Stimulated activated CD4-positive, alpha-beta T cell treated with anti-CD3 and anti-CD28 coated beads, Interleukin-1b, Interleukin-23, amount 100 ng/mL, for 48 hours (primary cell): ENCODE measurements at places on chromosomes 7 and 10.
A peak's percentile ranks its signal among the peaks of the same experiment; 100 is the strongest.

DNA sequence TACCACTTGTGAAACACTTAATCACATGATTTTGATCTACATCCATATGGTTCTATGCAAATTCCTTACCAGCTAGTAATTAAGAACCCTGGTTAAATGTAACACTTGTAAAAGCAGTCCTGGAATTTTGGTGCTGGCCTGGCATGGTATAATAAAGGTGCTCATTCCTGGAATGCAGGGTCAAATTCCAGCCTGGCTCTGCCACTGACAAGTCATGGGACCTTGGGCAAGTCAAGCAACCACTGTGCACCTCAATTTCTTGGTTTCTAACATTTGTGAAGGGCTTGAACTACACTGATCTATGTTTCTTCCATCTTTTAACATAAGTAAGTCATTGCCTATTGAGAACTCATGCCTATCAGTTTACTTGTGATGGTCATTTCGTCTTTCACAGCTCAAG is 91.9 kb upstream of the PIK3CG start:
- DNase-seq, result no peak

- DNase-seq, result peak; percentile 63
Measured at GRCh38 chr10:75187961-75188426, 22.6 kb upstream of the VDAC2 start.

DNA sequence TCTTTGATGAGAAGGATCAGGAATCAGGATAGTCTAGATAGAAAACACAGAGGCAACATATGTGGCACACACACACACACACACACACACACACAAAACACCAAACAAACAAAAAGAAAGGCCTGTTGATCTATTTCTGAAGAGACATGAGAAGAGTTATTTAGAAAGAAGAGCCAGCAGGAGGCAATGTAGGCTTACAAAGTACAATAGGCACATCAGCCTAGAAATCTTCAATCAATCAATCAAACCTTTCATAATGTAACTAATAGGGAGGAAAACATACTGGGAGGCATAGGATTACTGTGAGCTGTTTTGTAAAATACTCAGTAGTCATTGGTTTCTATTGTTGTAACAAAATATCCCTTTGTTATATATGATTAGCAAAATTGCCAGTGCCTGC is 47.3 kb upstream of the TES start:
- no peak for DNase-seq

GRCh38 chr7:133822001-133822641 is 305.0 kb upstream of the LRGUK start:
- DNase-seq, result no peak

DNA sequence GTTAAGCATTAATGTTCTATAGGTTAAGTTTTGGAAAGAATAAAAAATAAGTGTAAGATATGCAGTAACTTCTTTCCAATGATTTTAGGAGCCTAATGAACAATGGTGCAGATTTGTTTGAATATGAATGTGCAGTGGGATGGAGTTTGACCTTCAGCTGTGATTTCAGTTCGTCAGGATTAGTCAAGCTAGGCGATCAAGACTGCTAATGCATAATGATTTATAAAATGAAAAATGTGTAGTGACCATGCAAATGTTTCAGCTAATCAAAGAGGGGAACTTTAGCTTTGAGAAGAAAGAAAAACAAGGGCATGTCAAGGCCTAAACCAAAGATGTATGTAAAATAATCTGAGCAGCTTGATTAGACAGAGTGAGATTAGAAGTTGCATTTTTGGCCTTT is 208.5 kb downstream of the FOXP2 start:
- no peak for DNase-seq

- no peak for DNase-seq
Measured at GRCh38 chr10:47079204-47079580, 168.0 kb downstream of the PTPN20 start.

GRCh38 chr7:195010-195829 is 2.8 kb downstream of the FAM20C start:
- no peak for DNase-seq

DNA sequence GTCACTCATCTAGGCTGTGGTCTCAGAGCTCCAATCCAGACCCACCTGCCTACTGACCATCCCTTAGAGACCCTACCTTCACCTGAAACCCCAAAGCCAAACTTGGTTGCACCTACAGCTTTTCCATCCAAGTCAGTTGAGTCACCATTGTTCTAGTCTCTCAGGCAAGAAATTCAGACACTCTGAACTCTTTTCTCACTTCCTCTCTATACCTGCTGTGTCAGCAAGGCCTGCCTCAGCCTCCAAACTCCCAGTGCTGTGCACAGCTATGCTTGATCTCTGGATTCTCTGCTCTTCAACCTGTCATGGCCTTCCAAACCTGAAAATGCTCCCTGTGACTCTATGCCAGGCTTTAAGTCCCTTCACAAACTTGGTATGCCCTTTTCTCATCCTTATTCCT is 47.4 kb upstream of the MTURN start:
- no peak for DNase-seq

GRCh38 chr7:490461-491291 is 29.0 kb downstream of the PDGFA start:
- DNase-seq, result no peak

DNA sequence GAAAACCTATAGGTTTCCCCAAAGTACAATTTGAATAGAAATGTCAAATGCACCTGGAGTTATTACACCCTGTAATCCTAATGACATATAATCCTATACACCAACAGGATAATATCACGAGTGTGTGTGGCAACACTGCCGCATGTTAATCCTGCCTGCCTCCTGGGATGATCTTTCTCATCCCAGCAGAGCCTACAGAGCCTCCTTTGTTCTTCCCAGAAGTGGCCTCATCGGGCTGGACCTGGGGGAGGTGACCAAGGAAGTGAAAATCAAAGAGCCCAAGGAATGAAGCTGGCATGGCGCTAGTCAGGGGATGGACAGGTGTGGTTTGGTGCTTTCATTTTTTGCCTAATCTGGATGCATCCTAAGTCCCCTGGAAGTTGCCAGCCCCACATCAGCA is 29.5 kb upstream of the LEP start:
- no peak for DNase-seq

DNA sequence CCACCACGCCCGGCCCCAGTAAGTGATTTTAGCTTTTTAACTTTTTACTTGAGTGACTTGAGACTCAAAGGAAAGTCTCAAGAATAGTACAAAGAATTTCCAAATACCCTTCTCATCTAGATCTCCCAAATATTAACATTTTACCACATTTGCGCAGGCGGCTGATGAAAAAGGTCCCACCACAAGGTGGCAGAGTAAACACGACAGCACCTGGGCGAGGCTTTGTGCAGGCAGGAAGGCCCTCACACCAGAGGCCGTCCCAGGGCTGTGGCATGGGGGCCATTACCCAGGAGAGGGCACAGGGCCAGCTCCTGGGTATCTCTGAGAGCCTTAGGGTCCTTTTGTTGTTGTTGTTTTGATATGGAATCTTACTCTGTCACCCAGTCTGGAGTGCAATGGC is 50.0 kb upstream of the WIPI2 start:
- DNase-seq, result peak; percentile 16

- DNase-seq, result no peak
Measured at GRCh38 chr7:15675379-15675778, 11.1 kb downstream of the MEOX2 start.

GRCh38 chr7:155734445-155734809 is 77.8 kb downstream of the SHH start:
- no peak for DNase-seq

DNA sequence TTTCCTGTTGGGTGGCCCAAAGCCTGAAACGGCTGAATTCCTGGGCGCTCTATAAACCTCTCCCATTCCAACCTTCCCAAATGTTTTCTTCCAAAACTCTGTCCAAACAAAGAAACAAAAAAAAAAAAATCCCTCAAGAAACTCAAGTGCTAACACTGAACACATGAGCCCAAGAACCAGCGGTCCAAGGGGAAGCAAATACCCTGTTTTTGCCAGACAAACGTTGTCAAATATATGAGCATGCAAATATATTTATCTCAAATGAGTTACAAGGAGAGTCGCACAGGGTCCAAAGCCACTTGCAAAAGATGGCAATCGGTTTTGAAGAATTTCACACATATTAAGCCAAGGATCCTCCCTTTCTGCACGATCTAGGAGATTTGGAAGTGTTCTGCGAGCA is 23.3 kb upstream of the EMX2 start:
- DNase-seq, result no peak

- no peak for DNase-seq
Measured at GRCh38 chr10:52853704-52854103, 81.1 kb upstream of the MBL2 start.

GRCh38 chr10:127918572-127918971 is 11.7 kb downstream of the PTPRE start:
- DNase-seq, result no peak

GRCh38 chr7:30887464-30887872 is 24.2 kb upstream of the AQP1 start:
- DNase-seq, result no peak

DNA sequence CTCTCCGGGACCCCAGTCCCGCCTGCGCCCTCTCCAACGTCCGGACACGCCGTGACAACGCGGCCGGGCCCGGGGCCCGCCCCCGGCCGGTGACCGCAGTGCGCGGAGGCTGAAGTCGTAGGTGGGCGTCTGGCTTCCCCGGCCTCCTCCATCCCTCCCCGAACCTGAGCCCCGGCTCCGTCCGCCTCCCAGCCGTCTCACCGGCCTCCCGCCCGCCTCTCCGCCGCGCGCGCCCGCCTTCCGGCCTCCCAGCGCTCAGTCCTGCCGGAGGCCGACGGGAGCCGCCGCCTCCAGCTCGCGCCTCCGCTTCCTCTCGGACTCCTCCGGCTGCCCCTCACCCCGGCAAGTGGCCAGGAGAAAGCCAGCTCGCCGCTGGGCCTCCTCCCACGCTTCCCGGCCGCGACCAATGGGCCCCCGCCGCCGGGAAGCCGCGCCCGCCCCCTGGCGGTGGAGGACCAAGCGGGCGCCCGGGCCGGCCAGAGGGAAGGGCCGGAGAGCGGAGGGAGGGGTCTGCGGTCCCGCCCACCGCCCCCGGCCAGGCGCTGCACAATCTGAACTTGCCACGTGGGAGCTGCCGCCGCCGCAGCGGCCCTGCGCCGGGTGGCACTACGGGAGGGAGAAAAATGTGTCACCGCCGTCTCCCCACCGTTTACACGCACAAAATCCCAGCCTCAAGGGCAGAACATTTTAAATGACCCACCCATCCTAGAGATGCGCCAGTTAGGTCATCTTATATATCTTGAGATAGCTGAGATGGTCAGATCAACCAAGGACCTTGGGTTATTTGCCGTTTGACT is at the start of gene FAM3C:
TSS of gene FAM3C (minus strand) at position 348 of the 797 bp plus-strand sequence. CDS start 13,339 bp downstream, outside the sequence.
- DNase-seq, result peak; percentile 87

DNA sequence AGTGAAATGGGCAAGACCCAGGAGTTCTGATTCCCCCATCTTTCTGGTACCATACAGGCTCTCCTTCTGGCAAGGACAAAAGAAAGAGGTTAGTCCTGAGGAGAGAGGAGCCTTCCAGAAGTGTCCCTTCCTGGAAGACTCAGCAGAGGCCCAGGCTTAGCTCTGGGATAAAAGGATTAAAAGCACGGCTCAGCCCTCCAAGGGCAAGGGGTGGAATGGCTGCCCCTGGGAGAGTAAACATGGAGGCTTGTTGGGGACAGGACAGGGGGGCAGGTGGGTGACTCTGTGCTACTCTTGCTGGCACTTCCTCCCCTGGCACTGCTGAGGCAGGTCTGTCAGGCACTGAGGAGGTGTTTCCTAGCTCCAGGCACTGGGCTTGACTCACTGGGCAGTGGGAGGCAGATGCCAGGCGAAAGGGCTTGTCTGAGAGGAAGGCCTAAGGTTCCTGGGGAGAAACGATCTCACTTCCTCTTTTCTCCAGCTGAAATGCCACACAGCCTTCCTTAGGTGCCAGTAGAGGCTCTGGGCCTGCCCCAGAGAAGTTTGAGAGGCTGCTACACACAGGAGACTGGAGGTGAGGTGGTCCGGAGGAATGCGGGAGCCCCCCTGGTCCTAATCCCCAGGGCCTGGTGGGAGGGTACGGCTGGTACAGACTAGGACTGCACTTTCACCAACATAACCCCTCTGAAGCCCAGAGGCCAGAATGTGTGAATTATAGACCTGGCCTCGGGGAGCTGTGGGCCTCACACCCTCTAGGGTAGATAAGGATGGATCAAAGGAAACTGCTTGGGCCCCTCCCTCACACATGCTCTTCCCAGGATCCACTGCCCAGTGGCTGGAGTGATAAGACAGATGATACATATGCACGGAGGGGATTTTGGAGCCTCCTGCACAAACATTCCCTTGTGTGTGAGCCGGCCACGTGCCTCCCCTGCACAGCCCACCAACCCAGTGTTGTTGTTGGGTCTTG is 63.2 kb upstream of the PODXL start:
- no peak for DNase-seq

- DNase-seq, result no peak
Measured at GRCh38 chr10:91925022-91925320, 1.4 kb downstream of the BTAF1 start.

DNA sequence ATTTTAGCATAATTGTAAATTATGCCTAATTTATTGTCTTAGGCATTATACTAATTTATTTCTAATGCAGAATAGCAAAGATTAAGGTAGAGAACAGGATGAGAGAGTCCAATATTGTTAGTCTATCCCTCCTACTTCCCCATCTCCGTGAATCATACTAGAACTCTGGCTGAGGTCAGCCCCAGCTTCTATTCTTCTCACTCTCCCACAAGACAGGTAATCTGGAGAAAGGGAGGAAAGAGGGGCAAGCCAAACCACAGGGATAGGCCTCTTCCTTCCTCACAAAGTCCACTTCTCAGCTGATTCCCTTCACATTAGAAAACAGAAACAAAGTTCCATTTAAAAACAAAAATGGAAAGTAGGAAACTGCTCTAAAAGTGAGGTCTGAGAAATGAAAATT is 117.5 kb upstream of the LAMB4 start:
- DNase-seq, result no peak

- DNase-seq, result no peak
Measured at GRCh38 chr7:90858546-90858945, 262.4 kb downstream of the CDK14 start.

DNA sequence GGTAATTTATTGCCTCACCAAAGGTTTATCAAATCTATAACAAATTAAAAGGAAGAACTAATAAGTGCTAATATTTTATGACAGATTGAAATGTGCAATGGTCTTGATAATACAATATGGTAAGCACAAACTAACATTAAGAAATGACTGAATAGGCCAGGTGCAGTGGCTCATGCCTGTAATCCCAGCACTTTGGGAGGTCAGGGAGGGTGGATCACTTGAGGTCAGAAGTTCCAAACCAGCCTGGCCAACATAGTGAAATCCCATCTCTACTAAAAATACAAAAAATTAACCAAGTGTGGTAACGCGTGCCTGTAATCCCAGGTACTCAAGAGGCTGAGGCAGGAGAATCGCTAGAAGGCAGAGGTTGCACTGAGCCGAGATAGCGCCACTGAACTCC is 3.5 kb downstream of the MTPAP start:
- DNase-seq, result no peak

GRCh38 chr10:82883603-82884002 is 1008.6 kb downstream of the NRG3 start:
- DNase-seq, result no peak

- no peak for DNase-seq
Measured at GRCh38 chr10:84117686-84118394, 21.5 kb upstream of the GHITM start.

- DNase-seq, result no peak
Measured at GRCh38 chr10:17179002-17179401, 22.5 kb downstream of the TRDMT1 start.
